T follicular helper cell (primary cell): ENCODE measurements at places on chromosomes 2 and 18.

DNA sequence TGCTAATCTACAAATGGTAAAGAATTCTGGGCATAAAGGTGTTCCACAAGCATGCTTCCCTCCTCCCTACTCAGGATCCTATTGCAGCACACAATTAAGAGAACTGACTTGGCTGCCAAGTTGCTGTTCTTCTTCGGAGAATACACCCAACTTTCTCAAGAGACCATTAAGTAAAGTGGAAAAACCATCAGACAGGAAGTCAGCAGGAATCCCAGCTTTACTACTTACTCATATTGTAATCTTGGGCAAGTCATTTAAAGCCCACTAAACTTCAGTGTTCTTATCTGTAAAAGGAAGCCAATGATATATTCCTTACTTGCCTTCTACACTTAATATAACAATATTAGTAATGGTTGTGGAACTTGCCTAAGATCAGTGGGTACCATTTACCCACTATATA is 37.8 kb downstream of the PSTPIP2 start:
- no peak for DNase-seq

GRCh38 chr2:206084439-206084869 is 1.5 kb downstream of the INO80D start:
- no peak for DNase-seq

- DNase-seq: no peak
Measured at GRCh38 chr2:88842656-88843460, 151.4 kb downstream of the RPIA start.

- DNase-seq: no peak
Measured at GRCh38 chr2:238914648-238915015, 66.7 kb downstream of the TWIST2 start.

GRCh38 chr2:47264143-47264542 is 109.0 kb upstream of the STPG4 start:
- no peak for DNase-seq

- DNase-seq: no peak
Measured at GRCh38 chr2:84811839-84812431, 68.9 kb downstream of the TRABD2A start.

DNA sequence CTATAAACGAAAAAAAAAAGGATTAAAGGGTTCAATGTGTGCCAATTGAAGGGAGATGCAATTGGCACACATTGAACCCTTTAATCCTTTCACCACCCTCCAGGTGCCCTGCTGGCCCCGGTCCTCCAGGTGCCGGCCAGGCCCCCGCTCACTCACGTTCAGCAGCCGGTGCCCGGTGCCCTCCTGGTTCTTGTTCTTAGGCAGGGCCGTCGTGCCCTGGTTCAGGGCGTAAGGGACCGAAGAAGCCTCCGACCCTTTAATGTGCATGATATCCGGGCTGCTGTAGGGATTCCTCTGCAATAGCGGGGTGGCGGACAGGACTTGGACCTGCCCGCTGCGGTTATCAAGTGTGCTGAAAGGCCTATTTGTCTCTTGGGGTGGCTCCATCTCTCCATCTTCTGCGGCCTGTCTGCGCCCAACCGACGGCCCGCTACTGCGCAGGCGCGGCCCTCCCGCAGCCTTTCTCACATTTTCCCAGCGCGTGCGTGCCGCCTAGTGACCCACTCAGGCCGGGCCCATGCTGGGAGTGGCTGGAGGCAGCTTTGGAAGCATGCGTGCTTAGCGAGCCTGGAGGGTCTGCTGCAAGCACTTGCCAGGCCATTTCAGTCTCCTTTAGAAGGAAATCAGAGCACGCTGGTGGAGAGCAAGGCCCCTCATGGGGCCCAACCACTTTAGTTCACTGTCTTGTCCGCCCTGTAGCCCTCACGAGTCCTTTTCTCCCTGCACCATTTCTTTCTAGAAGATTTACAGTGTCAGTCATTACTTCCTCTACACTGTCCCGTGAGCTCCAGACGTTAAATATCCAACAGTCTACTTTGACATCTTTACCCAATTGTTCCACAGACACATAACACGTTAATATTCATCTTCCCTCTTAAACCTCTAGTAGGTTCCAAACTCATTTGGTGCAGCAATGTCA is 24.3 kb downstream of the TMEM237 start:
- no peak for DNase-seq

GRCh38 chr18:13265008-13265910 is 46.7 kb downstream of the LDLRAD4 start:
- DNase-seq: no peak

GRCh38 chr18:46163091-46163490 is 58.9 kb downstream of the HAUS1 start:
- DNase-seq: no peak
